ENCODE measurements at places on chromosomes 13 and 19.

GRCh38 chr13:103099722-103100293 lies 33.6 kb upstream of the SLC10A2 start:
- no peak for DNase-seq

DNA sequence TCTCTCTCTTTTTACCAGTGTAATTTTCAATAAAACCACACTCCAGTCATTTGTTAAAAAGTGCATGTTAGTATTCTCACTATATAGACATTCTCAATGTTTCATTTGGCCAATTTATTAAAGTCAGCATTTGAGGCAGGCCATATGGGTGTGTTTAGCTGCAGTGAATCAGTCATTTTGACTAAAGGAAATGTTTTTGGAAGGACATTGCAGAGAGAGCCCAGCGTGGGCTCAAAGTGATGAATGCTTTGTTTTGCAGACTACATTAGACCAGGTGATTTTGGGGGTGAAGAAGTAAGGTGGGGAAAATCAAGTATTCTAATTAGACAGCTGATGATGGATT lies 116.7 kb downstream of the POSTN start:
- no peak for DNase-seq

DNA sequence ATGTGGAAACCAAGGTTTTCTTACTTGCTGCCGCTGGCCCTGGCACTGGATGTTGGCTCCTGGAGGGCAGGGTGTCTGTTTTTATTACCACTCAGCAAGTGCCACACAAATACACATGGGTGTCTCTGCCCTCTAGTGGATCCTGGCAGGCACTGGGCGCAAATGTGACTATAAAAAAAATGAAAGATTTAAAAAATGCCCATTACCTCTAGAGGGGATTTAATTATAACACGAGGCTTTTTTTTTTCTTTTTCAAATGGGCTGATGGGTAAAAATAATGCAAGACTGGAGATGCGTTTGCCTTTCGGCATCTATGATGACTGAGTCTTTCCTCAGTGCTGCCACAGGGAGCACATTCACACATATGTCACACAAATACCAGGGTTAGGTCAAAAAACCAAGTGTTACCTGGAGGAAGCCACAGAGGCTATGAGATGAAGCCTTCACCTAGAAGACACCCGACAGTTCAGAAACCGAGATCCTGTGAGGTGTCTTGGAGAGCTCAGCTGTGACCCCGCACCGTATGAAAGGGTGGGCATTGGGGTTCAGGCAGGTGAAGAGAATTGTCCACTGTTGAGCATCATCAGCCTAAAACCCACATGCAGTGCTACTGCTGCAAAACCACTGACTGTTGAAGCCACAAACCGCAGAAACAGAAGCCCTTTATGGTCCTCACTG lies 25.7 kb downstream of the CHAMP1 start:
- DNase-seq = no peak

GRCh38 chr13:48892053-48892687 lies 83.5 kb upstream of the FNDC3A start:
- DNase-seq = no peak

DNA sequence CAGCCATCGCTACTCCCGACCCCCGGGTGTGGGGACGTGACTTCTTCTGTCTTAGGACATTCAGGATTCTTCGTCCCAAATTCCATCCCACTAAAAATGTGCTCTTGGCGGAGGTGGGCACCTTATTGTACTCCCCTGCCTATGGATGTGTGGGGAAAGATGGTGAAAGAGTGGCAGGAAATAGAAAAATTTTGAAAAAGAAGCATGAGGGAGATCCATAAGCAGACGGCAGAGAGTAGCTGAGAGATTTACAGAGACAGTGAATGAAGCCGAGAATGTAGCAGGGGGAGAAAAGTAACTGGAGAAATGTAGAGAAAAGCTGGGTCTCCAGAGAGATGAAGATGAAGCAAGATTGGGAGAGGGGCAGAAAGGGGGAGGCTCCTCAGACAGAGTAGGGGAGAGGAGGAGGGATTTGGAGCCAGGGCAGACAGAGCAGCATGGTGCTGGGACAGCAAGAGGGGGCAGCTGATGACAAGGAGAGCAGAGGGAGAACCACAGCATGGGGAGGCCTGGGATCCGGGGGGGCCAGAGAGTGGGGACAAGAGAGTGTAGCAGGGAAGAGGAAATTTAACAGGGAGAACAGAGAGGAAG lies 843 bp downstream of the ZNF610 start:
- no peak for DNase-seq

DNA sequence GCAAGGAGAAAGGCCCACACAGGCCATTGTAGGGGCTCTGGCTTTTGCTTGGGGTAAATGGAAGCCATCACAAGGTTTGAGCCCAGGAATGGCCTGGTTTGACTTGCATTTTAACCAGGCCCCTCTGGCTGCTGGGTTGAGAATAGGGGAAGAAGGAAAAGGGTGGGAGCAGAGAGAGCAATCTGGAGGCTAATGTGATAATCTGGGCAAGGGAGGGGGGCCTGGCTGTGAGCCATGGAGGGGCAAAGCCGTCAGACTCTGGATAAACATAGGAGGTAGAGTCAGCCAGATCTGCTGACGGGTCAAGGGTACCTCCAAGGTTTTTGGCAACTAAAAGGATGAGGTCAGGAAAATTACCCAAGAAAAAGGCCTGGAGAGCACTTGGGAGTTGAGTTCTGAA lies 41.6 kb downstream of the RFX2 start:
- DNase-seq = no peak

DNA sequence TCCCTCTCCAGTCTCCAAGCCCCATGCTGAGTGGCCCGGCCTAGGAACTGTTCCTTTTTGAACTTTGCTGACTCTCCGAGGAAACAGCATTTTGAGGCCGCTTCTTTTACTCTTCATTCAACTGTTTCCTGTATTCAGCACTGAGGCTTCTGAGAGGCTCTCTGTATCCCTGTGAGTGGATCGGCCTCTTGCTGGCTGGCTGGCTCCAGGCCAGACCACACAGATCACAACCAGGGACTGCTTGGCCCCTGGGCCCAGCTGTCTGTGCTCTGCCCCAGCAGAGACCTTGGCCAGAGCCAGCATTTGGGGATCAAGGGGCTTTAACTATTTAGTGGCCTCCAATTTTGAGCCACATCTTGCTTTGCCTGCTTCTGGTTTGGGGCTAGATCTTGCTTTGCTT lies 75.6 kb upstream of the KL start:
- DNase-seq = no peak

DNA sequence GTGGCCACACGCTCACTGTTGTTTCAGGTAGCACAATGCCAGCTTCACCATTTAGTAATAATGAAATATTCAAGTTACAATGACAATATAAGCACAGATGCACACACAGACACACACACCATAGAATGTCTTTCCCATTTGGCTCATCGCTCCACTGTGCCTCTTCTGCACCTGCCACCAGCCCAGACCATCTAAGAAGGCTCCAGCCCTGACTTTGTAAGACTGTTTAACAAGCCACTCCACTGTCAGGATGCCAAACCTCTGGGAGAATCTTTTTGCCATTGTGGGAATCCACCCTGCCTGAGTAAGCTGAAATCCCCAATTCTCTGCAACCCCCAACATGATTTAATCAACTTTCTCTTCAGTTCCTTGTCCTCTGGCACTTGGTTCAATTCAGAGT lies 60.6 kb downstream of the LHFPL6 start:
- no peak for DNase-seq

- no peak for DNase-seq
Measured at GRCh38 chr19:48991873-48992580, 1.1 kb downstream of the GYS1 start.

- DNase-seq = no peak
Measured at GRCh38 chr19:8513036-8513686, 806 bp downstream of the ZNF414 start.

- DNase-seq = no peak
Measured at GRCh38 chr13:47420568-47420967, 523.7 kb upstream of the HTR2A start.

GRCh38 chr19:3006075-3006767 lies 22.9 kb downstream of the TLE2 start:
- DNase-seq = no peak

- no peak for DNase-seq
Measured at GRCh38 chr19:57830071-57830602, at the start of gene ZNF587B. Gene ZNF587B, plus strand, starts transcription at chr19:57830299. Its CDS starts 230 bp downstream, at chr19:57830529.

DNA sequence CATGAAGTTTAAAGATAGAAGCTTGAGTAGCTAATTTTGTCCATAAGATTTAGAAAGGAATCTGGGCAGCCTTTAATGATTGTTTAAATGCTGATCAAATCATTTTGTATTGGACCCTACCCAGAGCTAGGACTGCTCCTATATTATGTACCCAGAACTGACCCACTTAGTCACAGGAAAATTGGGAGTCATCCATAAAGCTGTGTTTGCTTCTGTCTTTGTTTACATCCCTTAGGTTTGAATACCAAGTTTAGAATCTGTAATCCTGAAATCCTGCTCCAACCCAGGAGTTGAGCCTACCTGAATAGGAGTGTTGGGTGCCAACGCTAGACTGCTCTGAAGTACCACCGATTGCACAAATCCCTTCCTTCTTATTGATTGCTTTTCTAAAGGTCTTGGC lies 23.8 kb downstream of the LCP1 start:
- no peak for DNase-seq

GRCh38 chr13:98157188-98157587 lies 14.3 kb downstream of the FARP1 start:
- no peak for DNase-seq

- no peak for DNase-seq
Measured at GRCh38 chr19:30559446-30559845, 187.3 kb downstream of the ZNF536 start.

DNA sequence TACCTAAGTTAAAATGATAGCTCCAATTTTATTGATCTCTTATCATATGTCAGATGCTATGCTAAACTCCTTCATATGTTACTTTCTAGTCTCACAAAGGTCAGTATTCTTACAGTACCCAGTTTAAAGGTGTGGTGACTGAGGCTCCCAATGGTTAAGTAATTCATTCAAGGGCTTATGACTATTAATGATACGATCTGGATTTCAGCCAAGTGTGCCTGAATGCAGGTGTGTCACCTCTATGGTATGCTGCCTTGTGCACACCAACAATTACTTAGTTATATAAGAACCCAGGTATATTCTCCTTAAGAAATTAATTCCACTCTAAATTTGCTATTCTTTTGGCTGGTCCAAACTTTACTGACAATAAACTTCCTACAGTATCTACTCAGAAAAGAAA lies 84.6 kb upstream of the TRPC4 start:
- DNase-seq = no peak

DNA sequence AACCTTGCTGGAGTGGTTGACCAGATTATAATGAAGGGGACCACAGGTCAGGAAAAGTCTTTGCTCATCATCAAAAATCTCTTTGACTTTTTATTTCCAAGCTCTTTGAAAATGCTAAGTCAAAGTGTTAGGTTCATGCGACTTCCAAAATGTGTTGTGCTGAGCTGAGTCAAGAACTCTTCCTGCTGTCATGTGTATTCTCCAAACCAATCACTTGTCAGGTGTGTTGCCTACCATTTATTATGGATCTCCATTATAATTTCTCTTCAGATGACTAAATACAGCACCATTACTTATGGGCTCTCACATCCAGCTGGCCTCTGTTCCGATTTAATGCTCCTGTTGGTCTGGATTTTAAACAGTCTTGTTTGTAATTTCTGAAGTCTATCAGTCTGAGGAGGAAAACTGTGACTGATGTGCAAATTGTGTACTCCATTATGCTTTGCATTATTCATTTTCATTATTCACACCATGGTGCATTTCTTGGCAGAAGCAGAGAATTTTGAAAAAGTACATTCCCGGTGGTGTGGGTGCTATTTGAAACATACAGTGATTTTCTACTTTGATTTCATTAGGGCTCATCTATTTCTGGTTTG lies 562.5 kb downstream of the LMO7 start:
- DNase-seq = no peak

DNA sequence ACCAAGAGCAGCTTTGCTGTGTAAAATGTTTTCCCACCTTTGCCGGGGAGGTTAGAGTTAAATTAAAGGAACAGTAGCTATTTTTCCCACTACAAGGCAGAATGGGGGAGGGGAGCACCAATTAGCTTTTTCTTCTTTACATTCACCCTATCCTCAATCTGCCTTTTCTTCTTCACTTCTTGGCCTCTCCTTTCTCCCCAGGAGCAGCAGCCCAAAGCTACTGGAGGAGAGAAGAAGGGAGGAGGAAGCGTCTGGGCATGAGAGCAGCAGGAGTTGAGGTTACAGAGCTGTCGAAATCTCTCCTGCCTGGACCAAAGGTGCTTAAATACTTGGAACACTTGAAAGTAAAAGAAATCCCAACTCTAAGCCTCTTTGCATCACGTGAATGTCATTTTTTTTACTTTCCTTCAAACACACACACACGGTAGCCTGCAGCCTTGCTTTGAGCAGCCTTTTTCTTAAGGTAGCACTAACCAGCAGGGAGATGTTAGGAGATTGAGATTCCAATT lies 39.0 kb upstream of the WASF3 start:
- no peak for DNase-seq

- no peak for DNase-seq
Measured at GRCh38 chr19:51702103-51702824, 9.1 kb downstream of the SPACA6 start.

DNA sequence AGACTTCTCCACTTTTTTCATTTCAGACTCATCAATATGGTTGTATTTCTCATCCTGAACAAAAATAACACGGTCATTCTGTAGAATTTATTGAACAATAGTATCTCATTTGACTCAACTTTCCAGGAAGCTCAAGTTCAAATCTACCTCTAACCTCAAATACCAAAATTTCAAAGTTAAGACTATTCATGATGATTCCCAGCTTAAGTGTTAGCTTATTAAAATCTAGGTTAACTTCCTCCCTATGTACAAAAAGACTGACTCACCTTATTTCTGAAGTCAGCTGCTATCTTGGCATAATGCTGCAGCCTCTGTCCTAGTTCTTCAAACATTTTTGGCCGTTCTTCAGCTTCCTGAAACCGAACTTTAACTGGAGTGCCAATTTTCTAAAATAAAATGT lies 23.2 kb downstream of the HSPH1 start:
- no peak for DNase-seq

Data from stimulated activated CD4-positive, alpha-beta T cell treated with anti-CD3 and anti-CD28 coated beads, TNF-alpha, amount 100 ng/mL, for 4 hours (primary cell).